ENCODE measurements at places on chromosomes 1 and 21.

DNA sequence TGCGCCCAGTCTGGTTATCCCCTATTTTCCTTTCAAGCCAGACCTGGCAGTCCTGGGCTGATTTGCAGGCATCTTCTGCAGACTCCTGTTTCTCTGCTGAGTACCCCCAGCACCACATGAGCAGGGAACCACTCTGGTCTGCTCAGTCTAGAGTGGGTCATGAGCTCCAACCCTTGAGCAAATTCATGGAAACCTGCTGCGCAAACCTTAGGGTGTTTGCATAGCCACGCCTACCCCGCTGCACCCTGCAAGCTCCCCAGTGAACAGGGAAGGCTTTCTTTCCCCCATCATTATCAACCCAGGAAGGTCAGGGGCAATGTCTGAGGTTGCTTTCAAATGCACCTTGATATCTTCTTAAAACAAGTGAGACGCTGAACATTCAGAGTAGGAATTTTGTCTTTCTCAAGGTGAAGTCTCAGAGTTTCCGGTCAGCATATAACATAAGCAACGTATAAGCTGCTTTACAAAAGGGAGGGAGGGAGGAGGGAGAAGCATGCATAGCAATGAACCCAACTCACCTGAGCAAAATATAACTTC is 11.1 kb upstream of the KCNE1 start:
- DNase-seq: no peak

DNA sequence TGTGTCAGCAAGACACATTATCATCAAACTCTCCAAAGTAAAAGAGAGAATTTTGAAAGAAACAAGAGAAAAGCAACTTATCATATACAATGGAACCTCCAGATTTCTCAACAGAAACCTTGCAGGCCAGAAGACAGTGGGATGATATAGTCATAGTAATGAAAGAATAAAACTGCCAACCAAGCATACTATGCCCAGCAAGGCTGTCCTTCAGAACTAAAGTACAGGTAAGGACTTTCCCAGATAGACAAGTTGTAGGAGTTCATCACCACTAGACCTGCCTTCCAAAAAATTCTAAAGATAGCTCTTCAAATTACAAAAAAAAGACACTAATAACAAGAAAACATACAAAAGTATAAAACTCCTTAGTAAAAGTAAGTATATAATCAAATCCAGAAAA is 33.2 kb upstream of the FOXD3 start:
- DNase-seq: no peak

DNA sequence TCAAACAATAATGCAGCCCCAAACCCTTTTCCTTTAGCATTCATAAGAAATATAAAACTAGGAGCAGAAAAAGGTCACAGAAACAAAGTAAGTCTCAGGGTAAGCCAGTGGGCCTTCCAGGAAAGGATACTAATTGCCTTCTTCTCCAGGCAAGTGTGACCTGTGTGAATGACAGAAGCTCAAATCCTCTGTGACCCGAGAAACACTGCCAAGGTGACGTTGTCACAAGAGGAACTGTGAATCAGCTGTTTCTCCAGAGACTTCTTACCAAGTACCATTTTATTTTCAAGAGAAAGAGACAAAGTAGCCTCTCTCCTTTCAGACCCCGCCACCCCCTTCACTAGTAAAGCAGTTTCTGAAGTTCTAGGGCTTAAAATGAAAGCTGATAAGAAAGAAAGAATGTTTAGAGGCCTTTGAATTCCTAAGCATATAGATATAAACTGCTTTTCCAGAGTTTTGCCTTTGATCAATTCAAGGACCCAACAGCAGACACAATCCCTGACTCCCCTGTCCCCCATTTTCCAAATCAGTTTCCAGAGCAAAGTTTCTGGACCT is 155.6 kb downstream of the NUF2 start:
- DNase-seq: no peak

GRCh38 chr1:180211156-180211859 is 18.8 kb upstream of the LHX4 start:
- no peak for DNase-seq

DNA sequence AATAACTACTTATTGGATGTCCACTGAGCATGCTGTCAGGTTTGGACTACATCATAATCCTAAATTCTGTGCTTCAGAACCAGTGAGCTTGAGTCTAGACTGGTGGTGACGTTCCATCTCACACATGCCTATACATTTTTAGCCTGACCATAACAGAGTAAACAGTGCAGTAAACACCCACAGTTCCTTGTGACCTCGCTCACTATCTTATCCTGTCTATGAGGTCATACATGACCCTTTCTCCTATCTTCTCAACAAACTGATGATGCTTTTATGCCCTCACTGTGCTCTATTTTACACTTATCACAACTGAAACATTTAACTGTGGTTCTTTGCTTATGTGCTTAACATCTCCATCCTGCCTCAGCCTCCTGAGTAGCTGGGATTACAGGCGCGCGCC is 91.2 kb downstream of the ENAH start:
- DNase-seq: no peak

DNA sequence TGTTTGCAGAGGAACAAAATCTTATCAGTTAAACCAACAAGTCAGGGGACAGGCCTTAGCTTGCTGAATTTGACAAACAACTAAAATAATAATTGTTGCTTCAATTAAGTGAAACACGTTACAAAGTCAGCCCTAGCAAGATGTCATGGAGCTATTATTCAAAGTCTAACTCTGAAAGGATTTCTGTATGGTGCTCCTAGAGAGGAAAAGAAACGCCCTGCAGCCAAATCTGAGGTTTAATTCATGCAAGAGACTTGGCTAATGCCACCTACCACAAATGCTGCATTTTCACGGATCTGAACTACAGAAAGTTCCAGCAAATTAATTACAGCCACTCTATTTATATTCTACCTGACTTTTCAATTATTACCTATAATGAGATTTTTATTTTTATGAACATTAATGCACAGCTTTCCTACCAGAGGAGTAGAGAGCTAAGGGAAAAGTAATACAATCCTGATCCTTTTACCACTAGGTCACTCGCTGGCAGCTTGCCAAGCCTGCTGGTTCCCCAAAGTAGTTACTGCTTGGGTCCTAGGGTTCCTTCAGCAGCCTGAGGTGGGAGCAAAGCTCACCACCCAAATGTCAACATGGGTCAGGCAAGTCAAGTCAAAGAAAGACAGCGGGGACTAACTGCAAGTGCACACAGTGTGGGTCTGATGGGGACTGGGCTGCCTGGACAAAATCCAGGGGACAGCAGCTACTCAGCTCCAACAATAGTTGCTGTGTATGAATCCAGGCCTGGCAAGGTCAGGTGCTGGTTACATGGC is 8.5 kb downstream of the COLGALT2 start:
- no peak for DNase-seq

- no peak for DNase-seq
These were observed 1.4 kb upstream of the GSTM4 start for GRCh38 chr1:109654519-109654918.
